Heart right ventricle (tissue), 16 donors: ENCODE measurements at places on chromosomes 13 and 19. TPM values are rescaled to one million over a fixed set of nuclear protein-coding genes. Genes with fewer than 3 reads are reported as not detected.

Gene TMEM150B
- total RNA-seq: 2.8 TPM

Gene FCGBP
- 1.9 TPM for total RNA-seq

Gene CRX
- total RNA-seq: not detected

Gene SELENOV
- not detected for total RNA-seq

Gene KLK14
- total RNA-seq: not detected

Gene GPR12
- total RNA-seq: 0.10 TPM

Gene MCEMP1
- not detected for total RNA-seq

Gene HRC
- 901 TPM for total RNA-seq

Gene NLRP5
- not detected for total RNA-seq

Gene LIM2
- total RNA-seq: not detected

Gene TMEM221
- not detected for total RNA-seq

Gene C19orf18
- 2.0 TPM for total RNA-seq

Gene BRSK1
- 2.3 TPM for total RNA-seq

Gene GJB2
- total RNA-seq: 0.28 TPM

Gene ZNF93
- 2.1 TPM for total RNA-seq

Gene ZNF443
- 3.0 TPM for total RNA-seq

Gene KLK4
- not detected for total RNA-seq

Gene TLE2
- total RNA-seq: 41.4 TPM

Gene ELANE
- 0.28 TPM for total RNA-seq

Gene LPAR2
- total RNA-seq: 0.25 TPM

Gene ZNF99
- total RNA-seq: 0.05 TPM
